ENCODE measurements at places on chromosomes 3 and 15.
A peak's percentile ranks its signal among the peaks of the same experiment; 100 is the strongest.

DNA sequence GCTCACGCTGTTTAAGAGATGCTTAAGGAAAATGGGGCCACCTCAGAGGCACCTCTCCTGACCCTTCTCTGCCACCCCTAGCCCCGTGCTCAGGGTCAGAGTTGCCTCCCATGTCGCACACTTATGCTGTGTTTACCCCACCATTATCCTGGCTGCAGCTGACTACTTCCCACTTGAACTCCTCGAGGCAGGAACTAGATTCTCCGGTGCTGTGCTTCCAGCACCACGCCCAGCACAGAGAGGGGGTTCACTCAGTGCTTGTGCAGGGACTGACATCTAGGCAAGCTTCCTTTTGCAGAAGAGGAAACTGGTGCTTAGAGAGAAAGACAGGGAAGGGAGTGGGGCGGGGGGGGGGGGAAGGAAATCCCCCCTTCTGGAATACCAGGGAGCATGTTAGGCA, 340.1 kb downstream of the RORA start:
- no peak for DNase-seq

GRCh38 chr3:156694536-156694935, 20.1 kb downstream of the TIPARP start:
- DNase-seq = no peak

GRCh38 chr3:157594413-157594812, 91.2 kb upstream of the VEPH1 start:
- no peak for DNase-seq

DNA sequence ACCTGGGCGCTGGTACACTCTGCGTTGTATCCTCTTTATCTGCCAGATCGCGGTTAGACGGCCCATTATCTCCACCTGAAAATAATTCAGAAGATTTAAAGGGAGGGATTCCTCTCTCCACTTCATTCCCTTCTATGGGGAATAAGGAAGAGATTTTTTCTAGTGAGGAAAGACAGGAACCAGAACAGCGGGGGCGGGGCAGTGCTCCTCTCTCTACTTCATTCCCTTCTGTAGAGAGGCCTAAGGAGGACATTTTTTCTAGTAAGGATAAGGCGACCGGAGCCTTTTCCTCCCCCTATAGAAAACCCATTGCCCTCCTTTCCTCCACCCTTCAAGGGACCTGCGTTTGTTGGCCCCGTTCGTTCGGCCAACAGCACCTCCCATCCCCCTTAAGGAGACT, 8.3 kb upstream of the LIPH start:
- DNase-seq = no peak

- peak; percentile 58 for DNase-seq
Measured at GRCh38 chr3:48428572-48429316, 1.1 kb downstream of the PLXNB1 start.
